ENCODE measurements at places on chromosomes 12 and 14. TPM values are rescaled to one million over a fixed set of nuclear protein-coding genes. Genes with fewer than 3 reads are reported as not detected.

- DNase-seq, result no peak
Observed at GRCh38 chr12:107767466-107767865, 6.5 kb upstream of the PRDM4 start.

DNA sequence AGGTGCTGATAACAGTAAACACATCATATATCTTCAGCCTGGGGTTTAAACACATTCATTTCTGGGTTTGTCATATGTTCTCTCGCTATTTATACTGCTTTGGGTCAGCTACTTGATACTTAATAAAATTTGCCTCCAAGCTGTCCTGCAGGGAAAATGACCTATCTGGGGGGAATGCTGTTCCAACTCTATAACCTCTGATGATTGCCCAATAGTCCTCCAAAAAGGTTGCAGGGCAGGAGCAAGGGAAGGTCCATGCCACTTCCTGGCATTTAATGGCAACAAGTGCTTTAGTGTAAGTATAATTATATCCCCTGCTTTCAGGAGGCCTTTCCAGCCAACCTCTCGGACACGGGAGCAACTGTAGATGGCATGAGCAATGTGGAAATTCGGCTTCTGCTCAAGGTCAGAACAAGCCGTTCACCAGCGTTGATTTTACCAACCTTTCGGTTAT lies 198.0 kb upstream of the EEA1 start:
- no peak for DNase-seq

- DNase-seq, result peak; percentile 63
Observed at GRCh38 chr14:22002860-22003284, 329.3 kb upstream of the OR4E1 start.

DNA sequence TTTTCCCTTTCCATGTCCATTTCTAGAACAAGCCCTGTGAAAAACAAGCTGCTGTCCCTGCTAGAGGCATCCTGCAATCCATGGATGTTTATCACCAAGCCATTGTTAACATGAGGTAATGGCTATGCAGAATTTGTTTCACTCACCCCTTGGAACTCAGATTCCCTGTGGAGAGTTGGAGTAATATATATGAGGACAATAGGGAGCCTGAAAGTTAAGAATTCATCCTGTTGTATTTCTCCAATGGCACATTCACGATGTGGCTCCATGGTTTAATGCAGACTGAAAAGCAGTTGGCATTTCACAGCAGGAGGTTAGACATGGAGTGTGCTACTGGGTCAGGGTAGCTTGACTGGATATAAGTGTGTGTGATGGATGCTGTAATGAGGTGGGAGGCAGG lies 32.4 kb downstream of the GPR65 start:
- DNase-seq, result no peak

DNA sequence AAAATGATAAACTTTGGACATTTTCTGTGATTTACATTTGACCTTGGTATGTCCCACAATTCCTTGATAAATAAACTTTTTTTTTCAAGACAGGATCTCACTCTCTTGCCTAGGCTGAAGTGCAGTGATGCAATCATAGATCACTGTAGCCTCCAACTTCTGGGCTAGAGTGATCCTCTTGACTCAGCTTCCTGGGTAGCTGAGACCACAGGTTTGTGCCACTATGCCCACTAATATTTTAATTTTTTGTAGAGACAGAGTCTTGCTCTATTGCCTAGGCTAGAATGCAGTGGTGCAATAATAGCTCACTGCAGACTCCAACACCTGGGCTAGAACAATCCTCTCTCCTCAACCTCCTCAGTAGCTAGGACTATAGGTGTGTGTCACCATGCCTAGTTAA lies 79.1 kb upstream of the PTGDR start:
- no peak for DNase-seq

DNA sequence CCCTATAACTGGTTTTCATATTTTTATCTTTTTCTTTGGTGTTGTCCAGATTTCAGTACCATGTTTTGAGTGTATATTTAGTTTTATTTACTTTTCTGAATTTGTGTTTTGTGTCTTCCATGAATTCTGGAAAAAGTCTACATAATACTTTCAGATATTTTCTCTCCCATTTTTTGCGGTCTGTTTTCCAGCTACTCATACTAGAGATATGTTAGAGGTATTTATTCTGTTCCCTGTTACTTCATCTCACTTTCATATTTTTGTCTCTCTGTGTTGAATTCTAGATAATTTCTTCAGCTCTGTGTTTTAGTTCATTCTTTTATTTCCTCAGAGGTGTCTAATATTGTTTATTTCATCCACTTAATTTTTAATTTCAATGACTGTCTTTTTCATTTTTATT lies 74.2 kb downstream of the IFT81 start:
- DNase-seq, result no peak

DNA sequence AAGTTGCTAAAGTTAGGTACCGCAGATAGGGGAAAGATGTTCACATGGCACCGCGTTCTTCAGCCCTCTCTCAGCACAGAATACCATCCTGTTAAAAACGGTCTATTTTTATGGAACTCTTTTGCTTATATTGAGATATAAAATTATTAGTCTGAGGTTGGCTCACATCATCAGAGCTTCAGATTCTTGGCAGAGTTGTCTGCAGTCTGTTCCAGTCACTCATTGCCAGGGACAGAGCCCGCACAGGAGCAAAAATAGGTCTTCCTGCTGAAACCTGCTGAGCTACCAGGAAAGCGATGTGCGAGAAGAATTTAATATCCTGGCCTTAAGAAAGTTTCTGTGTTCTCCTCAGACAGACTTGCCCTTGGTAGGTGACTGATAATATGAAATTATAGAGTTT lies 249.8 kb downstream of the VRK1 start:
- no peak for DNase-seq

- no peak for DNase-seq
Observed at GRCh38 chr12:5441497-5442236, 9.8 kb downstream of the NTF3 start.

DNA sequence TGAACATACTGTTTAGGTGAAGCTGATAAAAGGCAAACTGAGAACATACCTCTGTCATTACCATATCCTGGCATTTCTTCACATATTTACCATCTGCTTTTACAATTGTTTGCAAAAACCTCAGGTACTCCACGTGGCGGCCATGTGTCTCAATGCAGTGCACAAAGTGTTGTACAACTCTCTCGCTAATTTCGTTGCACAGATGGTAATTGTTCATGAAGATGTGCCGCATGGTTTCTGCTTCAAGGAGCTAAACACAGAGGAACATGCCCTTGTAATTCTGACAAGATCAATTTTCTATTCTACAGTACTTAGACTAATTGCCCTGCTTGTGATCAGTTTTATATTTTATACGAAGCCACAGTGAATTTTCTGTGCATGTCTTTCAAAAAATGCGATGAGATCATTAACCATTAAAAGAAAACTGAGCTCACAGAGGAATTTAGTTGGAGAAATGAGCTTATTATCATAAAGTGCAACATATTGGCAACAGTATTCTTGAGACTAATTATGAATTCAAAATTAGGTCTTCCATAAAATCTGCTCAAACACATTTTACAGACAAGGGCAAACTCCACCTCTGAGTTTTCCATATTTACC lies 233.8 kb downstream of the ITPR2 start:
- no peak for DNase-seq

GRCh38 chr12:15115434-15115833 lies 105.8 kb downstream of the RERG start:
- DNase-seq, result no peak

DNA sequence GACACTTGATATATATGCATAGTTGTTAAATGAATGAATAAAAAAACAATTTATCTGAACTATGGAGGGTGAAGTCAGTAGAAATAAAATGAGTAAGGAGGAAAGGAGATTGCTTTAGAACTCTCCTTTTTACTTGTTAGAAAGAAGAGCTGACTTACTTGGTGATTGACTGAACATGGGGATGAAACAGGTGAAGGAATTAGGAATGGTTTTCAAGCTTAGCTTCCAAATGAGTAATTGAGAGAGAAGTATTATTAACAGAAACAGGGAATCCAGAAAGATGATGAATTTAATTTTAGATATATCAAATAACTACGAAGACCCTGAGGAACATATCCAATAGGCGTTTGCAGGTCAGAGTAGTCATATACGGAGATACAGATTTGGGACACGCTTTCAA lies 33.6 kb upstream of the EMP1 start:
- DNase-seq, result no peak

DNA sequence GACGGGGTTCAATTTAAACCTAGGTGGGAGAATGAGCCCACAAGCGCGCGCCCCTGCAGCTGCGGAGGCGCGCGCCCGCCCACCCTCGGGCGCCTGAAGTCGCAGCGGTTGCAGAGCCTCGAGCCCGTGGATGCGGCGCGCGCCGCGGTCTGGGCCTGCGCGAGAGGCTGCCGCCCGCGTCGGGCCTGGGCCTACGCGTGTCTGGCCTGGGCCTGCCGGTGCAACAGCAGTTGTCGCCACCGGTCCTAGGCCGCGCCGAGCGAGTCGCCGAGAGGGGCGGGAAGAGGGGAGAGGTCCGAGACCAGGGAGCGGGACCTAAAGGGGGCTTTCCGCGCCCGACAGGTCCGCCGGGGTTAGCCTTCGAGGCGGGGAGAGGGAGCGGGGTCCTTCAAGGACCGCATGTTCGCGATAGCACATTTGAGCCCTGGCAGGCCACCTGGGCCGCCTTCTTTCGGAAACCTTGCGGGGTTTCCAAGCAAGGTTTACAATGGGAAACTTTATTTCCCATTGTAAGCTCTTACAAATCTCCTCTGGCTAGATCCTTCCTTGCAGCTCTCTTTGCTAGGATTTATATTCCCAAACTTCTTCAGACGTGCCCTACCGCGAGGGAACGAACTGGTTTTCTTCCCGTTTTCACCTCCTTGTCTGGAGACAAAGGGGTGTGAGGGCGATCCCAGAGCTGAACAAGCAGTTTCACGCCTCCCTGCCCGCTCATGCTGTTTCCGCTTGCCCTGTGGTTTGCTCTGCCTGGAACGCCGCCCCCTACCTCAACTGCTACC lies 6.8 kb downstream of the SIX6 start:
- no peak for DNase-seq

DNA sequence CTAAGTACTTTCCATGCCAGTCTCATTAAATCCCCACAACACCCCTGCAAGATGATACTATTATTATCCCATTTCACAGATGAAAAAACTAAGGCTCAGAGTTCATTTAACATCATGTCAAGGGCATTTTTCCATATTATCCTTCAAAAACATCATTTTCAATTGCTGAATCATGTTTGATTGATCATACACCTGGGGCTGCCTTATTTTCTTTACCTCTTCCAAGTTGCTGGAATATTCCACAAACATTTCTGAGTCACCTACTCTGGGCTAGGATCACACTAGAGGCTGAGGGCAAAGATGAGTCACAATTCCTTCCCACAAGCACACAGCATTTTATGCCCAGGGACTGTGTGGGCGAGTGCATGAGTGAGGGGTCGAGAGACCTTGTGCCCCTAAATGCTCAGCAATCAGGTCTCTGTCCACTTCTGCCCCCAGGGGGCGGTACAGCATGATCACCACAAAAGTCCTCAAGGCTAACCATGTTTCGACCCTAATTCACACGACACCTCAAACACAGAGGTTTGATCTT lies 14.1 kb upstream of the TMEM119 start:
- DNase-seq, result peak; percentile 45

- no peak for DNase-seq
Observed at GRCh38 chr14:96888158-96888557, 91.0 kb downstream of the VRK1 start.

GRCh38 chr12:121293603-121294002 lies 2.9 kb downstream of the CAMKK2 start:
- no peak for DNase-seq

DNA sequence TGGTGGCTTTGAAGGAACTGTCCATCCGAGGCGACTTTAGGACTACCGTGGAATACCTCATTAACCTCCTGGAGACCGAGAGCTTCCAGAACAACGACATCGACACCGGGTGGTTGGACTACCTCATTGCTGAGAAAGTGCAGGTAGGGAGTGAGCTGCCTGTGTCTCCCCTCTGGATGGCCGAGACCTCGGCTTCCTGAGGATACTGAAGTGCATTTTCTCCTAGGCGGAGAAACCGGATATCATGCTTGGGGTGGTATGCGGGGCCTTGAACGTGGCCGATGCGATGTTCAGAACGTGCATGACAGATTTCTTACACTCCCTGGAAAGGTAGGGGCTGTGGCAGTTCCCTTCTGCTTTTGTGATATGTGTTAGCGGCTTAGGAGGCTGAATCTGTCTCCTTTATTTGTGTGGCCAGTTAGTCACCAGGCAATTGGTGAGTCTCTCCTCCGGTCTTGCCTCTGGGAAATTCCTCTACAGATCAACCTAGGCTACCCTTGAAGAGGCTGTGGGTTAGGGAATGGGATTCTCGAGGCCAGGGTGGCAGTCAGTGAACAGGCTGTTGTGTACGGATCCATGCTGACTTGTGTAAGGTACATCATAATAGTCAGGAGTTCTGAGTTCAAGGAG lies 75.3 kb downstream of the ACACB start:
- DNase-seq, result no peak

DNA sequence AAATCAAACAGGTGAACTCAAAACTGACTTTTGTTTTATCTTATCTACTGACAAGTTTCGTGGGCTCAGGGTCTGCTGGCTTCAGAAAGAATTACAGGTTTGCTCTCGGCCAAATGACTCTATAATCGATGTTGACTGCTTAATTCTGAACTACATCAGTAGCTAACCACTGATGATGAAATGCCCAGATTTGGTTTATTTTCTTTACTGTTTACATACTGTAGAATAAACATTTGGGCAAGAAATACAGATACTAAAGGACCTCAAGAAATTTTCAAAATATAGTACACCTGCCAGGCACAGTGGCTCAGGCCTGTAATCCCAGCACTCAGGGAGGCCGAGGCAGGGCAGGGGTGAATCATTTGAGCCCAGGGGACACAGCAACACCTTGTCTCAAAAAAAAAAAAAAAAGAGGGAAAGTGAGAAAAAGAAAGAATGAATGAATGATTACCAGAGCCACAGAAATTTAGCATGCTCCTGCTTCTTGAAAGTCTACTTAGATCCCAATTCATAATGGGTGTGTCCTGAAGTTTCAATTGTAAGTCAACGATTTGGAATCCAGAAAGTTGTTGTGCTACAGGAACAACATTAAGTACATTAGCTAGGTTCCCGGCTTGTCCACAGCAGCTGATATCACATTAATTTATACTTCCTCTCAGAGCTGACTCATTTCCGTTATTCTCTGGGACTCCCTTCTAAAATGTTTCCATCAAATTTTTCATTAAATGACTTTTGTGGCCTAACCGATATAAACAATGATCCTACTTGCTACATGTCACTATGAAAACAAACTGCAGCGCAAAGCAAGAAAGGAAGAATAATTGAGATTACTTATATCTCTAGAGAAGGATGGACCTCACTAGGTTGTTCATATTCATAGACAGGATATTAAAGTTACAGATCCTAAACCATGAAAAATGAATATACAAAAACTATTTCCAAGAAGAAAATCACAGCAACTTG lies 134.3 kb downstream of the MED13L start:
- no peak for DNase-seq

- DNase-seq, result no peak
Observed at GRCh38 chr12:69417231-69417630, 53.0 kb upstream of the FRS2 start.

AMDHD1 gene
- 1.8 TPM for total RNA-seq

HOXC11 gene
- not detected for total RNA-seq

SUSD6 gene
- 61.5 TPM for total RNA-seq

TMEM117 gene
- total RNA-seq, result 4.7 TPM

CLEC7A gene
- total RNA-seq, result 1.3 TPM

IFNG-AS1 gene
- 14.5 TPM for total RNA-seq

SYCP3 gene
- 0.28 TPM for total RNA-seq

NEUROD4 gene
- 0.09 TPM for total RNA-seq

GARIN6 gene
- not detected for total RNA-seq

ARG2 gene
- not detected for total RNA-seq
